Activated CD4-positive, alpha-beta T cell treated with anti-CD3 and anti-CD28 coated beads, Interleukin-10, Interleukin-2, amounts not matched to agents 100 ng/mL and 50 ng/mL, durations not matched to agents 16 hours and 8 hours (primary cell): ENCODE measurements at places on chromosomes 13 and 19.

DNA sequence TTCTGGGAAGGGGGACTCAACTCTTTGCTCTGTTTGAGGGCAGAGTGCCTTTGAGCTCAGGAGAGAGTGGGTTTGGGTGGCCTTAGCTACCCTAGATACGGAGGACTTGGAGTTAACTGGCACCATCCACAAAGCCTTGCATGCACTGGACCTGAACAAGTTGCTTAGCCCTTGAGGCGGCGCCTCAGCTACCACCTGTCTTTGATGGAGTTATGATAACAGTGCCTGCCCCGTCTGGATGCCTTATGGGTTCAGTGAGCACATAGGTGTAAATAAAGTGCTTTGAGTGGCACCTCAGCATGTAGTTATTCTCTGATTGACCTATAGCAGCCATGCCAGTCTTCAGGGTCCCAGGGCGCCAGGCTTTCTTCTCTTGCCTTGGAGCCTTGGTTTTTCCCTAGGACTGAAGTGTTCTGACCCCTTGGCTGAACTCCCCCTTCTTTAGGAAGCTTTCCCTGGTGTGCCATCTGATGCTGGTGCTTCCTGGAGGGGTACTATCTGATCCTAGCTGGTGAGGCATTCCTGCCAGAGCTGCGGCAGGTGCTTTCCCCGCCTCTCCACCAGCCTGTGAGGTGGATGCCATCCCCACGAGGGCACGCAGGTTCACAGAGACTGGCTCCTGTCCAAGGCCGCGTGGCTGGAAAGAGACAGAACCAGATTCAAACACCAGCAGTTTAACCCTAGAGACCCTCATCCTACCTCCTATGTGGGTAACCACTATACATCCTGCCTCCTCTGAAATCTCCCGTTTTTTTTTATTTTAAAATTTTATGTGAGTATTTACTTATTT is 5.8 kb downstream of the BCKDHA start:
- no peak for DNase-seq

DNA sequence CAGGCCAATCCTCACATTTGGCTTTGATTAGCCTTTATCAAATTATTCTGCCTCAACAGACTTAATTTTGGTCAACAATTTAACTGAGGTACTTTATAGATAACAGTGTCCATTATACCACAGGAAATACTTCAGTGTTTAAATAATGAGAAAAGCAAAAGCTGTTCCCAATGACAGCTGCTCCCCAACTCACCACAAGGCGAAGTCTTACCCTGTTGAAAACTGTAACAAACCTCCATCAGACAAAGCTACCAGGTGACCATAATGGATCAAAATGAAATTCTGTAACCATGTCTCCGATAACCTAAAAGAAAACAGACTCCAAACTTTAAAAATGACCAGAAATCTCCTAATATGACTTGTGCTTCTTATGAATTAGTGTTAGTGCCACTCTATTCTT is 50.3 kb downstream of the ZNF44 start:
- DNase-seq = no peak

DNA sequence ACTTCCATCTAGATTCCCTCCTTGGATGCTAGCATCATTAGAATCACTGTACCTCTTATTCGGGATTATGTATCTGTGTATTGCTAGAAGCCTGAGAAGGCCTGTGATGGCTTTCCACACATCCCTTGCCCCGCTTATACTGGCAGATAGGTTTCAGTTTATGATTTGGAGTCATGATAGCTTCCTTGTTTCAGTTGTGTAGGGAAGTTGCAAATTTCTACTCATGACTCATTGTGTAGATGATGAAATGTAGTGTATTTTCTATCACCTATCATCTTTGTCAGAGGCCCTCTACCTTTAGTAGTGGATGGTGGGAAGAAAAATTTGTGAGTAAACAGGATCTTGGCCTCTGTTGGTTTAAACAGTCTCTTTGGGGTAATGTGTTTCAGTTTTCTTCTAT is 165.2 kb downstream of the GGACT start:
- peak; percentile 14 for DNase-seq

- peak; percentile 63 for DNase-seq
These were observed at the start of gene SCN1B for GRCh38 chr19:35030257-35031071. Gene SCN1B (plus strand): TSS chr19:35030470. CDS start chr19:35030821, 351 bp downstream.

- DNase-seq = no peak
These were observed 3.7 kb upstream of the NAT14 start for GRCh38 chr19:55481148-55481793.

DNA sequence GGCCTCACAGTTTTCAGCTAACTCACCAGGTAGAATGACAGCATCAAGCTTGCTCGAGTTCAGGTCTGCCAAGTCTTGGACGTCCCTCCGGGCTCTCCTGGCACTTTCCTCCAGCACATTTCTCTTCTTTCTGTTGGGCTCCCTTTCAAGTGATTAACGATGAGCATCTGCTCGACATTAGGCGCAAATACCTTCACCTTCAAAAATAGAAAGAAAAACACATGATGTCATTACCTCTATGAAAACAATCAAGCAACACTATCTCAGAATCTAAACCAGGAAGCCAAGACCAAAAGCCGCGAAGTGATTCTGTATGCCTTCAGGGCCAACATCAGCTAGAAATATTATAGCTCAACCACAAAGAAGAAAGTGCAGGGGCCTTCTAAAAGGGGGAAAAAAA is 15.4 kb upstream of the CLN5 start:
- DNase-seq = no peak

GRCh38 chr13:51794964-51795363 is 9.0 kb downstream of the DHRS12 start:
- no peak for DNase-seq

GRCh38 chr13:24004971-24005370 is 107.7 kb upstream of the C1QTNF9B start:
- no peak for DNase-seq

- DNase-seq = no peak
These were observed 775.9 kb upstream of the KLHL1 start for GRCh38 chr13:70884196-70884595.

- no peak for DNase-seq
These were observed 25.3 kb downstream of the PEPD start for GRCh38 chr19:33496038-33496895.

DNA sequence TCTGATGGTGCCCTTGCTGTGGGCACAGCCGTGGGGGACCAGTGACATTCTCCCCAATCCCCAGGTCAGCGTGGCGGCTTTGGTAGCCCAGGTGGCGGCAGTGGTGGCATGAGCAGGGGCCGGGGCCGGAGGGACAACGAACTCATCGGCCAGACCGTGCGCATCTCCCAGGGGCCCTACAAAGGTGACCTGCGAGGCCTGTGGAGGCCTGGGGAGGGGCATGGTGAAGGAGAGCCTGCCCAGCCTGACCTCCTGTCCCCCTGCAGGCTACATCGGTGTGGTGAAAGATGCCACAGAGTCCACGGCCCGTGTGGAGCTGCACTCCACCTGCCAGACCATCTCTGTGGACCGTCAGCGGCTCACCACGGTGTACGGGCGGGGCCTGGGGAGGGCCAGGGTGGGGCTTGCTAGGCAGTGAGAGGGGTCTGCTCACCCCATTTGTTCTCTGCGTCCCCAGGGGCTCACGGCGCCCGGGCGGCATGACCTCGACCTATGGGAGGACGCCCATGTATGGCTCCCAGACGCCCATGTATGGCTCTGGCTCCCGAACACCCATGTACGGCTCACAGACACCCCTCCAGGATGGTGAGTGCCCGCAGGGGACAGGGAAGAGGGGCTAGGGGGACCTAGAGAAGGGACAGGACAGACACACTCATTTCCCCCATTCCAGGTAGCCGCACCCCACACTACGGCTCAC is 7.7 kb upstream of the TIMM50 start:
- no peak for DNase-seq

- no peak for DNase-seq
These were observed 73.0 kb downstream of the ANKRD10 start for GRCh38 chr13:110841846-110842245.

DNA sequence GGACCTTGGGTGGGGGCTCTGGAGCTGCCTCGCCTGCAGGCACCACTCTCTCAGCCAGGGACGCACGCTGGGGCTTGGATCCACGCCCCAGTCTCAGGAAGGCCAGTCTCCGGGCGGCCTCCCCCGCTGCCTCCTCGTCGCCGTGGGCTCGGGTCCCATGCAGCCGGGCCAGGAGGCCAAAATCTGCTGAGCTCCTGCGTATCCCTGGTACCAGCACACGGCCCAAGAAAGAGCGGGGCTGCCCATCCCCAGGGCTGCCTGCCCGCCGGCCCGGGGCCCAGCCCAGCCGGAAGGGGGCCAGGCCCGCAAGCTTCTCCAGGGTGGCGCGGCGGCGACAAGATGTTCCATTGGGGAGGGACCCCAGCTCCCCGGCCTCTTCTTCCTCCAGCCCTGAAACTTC is 6.7 kb downstream of the EXOC3L2 start:
- no peak for DNase-seq

- no peak for DNase-seq
These were observed 15.1 kb downstream of the LILRA5 start for GRCh38 chr19:54297759-54298305.

- peak; percentile 25 for DNase-seq
These were observed 806 bp downstream of the ZNF90 start for GRCh38 chr19:20078581-20079031.

DNA sequence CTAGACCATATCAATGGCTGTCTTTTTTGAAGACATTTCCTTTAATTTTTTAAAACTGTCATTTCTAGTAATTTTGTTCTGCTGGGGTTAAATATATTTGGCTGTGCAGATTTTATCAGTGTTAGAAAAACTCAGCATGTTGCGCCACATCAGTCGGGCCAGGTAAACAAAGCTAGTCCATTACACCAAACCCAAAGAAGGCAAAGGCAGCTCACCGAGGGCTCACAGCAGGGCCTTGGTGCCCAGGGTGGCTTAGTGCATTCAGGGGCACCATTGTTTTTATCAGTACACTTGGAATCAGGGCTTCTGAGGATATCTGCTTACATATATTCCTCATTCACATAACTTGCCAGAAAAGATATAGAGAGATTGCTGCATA is 22.2 kb downstream of the SPATA13 start:
- DNase-seq = no peak
